HAP-1 (cell line): ENCODE measurements at places on chromosomes 12 and 14.

DNA sequence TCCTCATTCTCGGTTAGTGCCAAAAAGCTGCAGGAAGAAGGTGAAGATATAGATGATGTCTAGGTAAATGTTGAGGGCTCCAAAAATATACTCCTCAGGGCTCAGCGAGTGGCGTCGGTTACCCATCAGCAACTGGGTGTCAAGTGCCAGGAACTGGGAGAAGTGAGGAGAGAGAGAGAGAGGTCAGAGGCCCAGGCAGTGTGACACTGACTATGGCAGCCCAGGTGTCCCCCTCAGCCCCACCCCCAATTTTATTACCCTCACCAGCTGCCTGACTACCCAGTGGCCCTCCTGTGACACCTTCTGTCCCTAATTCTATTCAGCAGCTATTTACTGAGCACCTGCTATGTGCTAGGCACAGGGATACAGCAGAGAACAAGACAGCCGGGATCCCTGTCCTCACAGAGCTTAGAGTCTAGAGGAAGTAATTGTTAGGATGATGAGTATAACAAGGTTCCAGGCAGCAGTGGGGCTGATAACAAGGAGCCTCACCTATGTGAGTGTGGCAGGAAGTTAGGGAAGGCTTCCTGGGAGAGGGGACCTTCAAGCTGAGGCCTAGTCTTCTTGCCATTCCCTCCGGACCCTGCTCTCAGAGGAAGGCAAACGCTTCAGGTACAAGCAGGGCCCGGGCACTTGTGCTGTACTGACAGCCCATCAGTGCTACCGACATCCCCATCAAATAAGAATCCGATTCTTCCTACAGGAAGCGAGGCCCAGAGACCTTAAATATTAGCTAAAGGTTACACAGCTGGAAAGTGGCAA is 27.8 kb upstream of the BCDIN3D start:
- no peak for DNase-seq

- no peak for DNase-seq
Observed at GRCh38 chr12:70659077-70659606, 21.9 kb upstream of the PTPRB start.

GRCh38 chr12:103642240-103642864 is 55.3 kb downstream of the STAB2 start:
- no peak for DNase-seq

DNA sequence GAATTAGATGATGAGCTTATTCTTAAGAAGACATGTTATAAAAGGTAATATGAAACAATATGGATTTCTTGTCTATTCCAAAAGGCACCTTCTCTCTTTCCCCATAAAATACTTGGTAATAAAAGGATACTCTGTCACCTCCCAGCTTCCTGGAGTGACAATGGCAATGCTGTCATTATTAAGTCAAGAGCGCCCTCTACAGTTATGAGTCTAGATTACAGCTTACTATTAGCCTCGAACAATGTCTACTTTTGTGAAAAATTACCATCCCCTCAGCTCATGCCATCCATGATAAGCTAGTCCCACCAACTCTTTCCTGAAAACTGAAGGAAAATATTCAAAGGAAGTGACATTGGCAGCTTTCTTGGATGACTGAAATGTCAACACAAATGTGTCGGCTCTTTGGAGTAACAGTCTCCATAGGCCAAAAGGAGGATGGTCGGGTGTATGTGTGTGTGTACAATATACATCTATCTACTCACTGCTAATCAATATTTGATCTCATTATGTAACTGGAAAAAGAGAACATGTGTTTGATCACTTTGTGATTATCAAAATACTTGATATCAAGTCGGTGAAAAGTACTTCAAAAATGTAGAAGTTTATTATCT is 48.7 kb upstream of the CDKN3 start:
- peak; percentile 42 for DNase-seq

GRCh38 chr14:89915114-89915878 is 39.2 kb downstream of the EFCAB11 start:
- peak; percentile 68 for DNase-seq

GRCh38 chr14:21036751-21037150 is 2.1 kb upstream of the RNASE13 start:
- DNase-seq = no peak

DNA sequence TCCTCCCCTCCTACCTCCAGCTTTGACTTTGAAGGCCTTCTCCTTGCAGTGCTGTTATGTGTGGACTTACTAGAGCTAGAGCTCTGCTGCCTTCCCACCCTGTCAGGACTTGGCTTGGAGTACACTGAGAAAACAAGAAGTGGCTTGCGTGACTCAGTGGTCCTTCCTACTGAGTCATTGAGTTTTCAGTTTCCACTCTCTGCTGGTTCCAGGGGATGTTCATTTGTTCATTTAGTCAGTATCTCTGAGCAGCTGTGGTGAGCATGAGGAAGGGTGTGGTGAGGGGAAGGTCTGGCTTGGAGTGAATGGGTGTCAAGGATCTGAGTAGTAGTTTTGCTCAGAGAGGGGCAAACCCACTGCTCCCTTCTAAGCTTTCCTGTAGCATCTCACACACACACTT is 17.2 kb upstream of the ELK3 start:
- DNase-seq = no peak

- DNase-seq = no peak
Observed at GRCh38 chr14:45531022-45531421, 278.0 kb upstream of the MIS18BP1 start.

DNA sequence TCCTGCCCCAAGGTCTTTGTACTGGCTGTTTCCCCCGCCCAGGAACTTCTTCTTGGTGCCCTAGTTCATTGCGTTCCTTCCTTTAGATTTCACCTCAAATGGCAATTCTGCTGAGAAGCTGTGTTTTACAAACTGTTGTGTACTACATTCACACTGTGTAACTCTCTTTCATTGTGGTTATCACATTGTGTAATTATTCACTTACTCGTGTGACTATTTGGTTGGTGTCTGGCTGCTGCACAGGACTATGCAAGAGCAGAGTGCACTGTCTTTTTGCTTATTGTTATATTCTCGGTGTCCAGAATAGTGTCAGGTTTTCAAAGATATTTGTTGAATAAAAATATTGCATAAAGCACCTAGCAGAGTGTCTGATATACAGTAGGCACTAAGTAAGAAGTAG is 177.2 kb upstream of the PRICKLE1 start:
- DNase-seq = no peak

- no peak for DNase-seq
Observed at GRCh38 chr12:18168016-18168415, 78.0 kb upstream of the RERGL start.

GRCh38 chr14:38213001-38213400 is 5.3 kb downstream of the SSTR1 start:
- no peak for DNase-seq

- no peak for DNase-seq
Observed at GRCh38 chr12:92425165-92425564, 277.6 kb upstream of the PLEKHG7 start.

- DNase-seq = no peak
Observed at GRCh38 chr12:32334371-32334777, 65.0 kb upstream of the FGD4 start.

- no peak for DNase-seq
Observed at GRCh38 chr12:116045150-116045549, 232.3 kb downstream of the MED13L start.

DNA sequence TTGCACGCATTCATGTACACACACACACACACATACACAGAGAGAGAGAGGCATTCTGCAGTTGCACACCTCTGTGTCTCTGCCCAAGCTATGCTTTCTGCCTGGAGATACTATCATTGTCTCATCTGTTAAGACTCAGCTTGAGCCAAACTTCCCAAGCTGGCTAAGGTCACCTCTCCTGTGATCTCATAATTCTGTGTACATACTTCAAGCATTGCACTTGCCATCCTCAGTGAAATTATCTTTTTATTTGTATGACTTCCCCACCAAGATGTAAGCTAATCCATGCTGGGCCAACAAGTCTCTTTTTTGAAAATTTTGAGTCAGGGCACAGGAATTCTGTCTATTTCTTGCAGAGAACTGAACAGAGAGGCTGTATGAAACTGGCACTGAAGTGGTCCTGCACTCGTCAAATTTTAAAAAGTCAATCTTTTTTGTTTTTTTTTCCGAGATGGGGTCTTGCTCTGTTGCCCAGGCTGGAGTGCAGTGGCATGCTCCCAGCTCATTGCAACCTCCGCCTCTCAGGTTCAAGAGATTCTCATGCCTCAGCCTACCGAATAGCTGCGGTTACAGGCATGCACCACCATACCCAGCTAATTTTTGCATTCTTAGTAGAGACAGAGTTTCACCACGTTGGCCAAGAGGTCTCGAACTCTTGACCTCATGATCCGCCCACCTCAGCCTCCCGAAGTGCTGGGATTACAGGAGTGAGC is 44.3 kb downstream of the TMTC1 start:
- DNase-seq = no peak

DNA sequence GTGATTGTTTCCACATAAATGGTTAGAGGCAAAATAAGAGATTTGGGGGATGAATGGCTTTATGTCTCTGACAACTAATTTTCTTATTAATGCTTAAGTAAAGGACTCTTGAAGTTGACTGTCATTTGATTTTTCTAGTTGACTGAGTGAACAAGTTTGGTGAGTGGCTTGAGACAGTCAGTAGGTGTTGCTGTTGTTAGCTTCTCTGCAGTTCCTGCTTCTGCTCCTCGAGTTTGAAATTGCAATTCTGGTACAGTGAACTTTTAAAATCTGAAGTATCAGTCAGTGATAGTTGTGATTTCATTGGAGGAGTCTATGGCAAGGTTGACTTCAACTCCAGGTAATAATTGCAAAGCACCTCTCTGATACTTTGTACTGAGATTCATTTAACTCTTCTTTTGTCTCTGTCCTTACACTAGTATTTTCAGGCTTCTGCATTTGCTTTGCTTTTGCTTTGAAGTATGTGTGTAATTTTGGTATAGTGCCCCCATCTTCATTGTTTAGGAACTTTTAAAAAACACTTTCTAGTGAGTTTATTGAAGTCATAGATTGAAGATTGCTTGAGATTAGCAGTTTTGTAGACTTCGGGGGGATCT is 415.5 kb downstream of the PCNX1 start:
- DNase-seq = no peak

GRCh38 chr12:68508576-68508975 is 102.1 kb upstream of the RAP1B start:
- DNase-seq = no peak

DNA sequence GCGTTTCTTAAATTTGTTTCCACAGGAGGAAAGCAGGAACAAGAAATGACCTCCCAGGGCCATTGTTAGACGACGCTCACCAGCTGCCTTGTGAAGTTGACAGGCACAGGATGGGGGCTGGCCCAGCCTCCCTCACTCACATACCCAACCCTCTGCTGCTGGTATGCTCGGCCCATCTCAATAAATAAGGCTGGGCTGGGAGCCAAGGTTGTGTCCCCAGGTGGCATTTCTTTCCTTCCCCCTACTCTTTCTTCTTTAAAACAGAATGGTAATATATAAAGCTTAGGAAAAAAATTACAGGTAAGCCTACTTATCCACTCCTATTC is 93.0 kb downstream of the ACTN1 start:
- DNase-seq = no peak

DNA sequence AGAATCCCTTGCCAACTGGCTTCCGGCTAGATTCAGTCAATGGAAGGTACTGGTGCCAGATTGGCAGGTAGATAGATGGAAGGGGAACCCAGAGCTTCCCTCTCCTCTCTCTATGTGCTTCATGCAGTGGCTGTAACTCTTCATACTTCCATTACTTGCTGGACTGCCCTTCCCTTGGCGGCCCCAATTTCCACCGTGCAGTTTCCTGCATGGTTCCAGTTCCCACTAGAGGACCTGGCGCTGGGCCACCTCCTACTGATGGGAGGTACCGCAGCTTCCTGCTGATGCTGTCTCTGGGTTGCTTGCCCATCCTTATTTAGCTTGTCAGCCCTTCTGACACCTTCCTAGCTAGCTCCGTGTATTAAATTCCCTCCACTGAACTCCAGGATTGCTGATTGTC is 226.4 kb downstream of the ANO2 start:
- no peak for DNase-seq

DNA sequence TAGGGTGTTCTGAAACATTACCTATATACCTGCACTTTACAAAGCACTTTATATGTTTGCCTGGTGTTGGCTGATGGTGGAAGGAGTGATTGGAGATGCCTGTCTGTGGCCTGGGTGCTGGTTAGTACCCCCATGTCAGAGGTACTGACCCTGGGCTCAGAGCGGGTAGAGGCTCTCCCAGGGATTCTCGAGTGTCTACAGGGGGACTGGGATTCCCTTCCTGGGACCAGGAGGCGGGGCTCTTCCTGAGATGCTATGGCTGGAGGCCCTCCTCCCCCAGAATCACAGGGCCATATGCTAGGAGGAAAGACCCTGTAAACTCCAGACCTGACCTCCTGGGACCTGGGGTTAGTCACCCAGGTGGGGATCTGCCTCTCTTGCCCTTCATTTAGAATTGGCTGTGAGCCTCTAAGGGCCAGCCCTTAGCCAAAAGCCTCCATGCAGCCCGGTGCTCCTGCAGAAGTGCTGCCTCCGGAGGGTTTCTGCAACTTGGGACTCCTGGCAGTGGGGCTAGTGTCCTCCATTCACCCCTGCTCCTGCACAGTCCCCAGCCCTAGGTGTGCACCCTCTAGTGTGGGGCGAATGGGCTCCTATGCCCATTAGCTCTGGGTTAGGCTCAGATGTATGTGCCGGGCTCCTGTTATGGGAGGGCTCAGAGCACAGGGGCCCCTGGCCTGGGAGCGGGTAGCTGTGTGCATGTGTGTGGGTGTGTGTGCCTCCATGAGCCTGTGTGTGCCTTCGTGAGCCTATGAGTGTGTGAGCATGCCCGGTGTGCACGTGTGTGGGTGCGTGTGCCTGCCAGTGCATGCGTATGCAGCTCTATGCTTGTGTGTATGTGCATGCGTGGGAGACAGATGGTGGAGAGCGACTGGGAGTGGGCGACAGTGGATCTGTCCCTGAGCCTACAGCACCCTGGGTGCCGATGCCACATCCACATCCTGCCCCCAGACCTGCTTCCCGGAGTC is 36.6 kb downstream of the RTL1 start:
- no peak for DNase-seq

- no peak for DNase-seq
Observed at GRCh38 chr12:27000961-27001360, 13.2 kb downstream of the TM7SF3 start.

DNA sequence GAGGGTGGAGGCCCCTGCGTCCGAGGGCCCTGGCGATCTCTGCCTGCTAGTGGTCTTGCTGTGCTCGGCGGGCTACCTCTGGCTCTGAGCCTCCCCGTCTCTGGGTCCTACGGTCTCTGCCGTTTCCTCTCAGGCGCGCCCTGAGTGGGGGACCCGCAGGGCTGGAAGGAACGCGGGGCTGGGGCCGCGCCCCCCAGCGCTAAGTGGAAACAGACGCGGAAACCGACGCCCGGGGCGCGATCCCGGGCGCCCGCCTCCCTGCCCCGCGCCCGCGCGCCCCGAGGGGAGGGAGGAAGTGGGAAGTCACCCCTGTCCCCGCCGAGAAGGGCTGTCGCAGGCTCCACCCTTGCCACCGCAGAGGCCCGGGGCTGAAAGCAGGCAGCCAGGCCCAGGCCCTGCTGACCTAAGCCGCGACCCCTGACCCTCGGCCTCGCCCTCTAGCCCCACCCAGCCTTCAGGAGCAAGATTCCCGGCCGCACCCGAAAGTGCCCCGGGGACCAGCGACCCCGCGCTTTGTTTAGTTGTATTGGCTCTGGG is 831 bp downstream of the CRIP1 start:
- no peak for DNase-seq
